Activated T-cell treated with anti-CD3 and anti-CD28 coated beads for 4 hours (primary cell): ENCODE measurements at places on chromosomes 1 and 21.

DNA sequence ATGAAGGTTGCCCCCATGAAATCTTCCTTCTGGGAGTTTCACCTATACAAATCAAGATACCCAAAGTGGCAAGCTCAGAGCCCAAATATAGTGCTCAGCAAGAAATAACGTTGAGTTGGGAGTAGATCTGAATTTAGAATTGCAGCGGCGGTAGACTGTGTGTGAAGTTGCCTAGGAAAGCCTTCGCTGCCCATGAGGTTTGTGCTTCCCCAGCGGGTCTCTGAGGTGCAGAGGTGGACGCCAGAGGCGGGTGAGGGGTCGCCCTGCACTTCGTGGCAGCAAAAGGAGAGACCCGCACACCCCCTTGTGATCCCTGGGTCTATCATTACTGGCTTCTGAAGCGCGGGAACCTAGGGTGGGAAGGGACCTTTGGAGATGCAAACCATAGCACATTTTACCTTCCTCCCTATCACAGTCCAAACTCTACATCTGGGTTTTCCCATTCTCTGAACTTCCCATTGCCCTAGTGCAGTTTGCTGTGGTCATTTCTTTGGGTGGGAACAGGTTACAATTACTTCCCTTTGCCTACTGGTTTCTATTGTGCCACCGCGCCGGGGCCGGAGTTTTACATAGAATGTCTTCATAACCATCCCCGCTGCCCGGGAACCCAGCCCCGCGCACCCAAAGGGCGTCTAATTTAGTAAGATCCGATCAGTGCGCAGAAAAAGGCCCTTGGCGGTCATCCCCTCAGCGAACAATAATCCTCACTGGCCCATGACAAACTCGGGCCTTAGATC is 5.2 kb downstream of the TBX15 start:
- no peak for DNase-seq

- no peak for DNase-seq
Measured at GRCh38 chr1:16215882-16216753, 3.7 kb upstream of the ARHGEF19 start.

- DNase-seq, result no peak
Measured at GRCh38 chr1:83900524-83900923, 98.4 kb downstream of the TTLL7 start.

DNA sequence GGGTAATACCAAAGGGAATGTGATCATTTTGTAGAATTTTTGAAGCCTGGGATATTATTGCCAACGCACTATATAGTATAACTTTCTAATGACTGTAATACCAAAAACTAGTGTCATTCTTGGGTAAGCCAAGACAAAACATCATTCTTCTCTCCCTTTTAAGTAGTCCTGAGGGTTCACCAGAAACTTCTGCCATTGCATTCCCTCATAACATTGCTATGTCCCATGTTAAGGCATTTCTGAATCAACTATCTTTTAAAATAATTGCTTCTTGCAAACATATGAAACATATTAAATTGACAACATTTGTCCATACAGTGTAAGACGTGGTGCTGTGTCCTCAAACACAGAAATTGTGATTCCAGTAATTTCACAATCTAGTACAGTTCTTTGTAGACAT is 29.9 kb upstream of the C1orf21 start:
- DNase-seq, result no peak

- no peak for DNase-seq
Measured at GRCh38 chr21:41095983-41096382, 72.0 kb upstream of the BACE2 start.

DNA sequence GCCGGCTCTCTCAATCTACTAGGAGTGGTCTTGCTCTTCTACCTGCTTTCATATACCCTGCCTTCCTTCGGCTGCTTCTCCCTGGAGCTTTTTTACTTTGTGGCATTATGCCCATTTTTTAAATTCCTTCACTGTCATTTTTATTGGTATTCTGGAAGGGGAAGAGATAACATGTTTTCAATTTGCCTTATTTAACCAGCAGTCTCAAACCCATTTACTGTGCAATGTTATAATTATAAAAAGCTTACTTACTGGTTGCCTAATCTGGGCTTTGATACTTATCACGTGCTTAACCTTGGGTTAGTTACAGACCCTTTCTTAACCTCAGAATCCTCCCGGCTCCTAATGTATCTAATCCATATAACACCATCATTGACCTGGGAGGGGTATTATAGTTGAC is 128.1 kb downstream of the SIPA1L2 start:
- no peak for DNase-seq

GRCh38 chr1:116877141-116877818 is 32.4 kb upstream of the PTGFRN start:
- DNase-seq, result no peak

DNA sequence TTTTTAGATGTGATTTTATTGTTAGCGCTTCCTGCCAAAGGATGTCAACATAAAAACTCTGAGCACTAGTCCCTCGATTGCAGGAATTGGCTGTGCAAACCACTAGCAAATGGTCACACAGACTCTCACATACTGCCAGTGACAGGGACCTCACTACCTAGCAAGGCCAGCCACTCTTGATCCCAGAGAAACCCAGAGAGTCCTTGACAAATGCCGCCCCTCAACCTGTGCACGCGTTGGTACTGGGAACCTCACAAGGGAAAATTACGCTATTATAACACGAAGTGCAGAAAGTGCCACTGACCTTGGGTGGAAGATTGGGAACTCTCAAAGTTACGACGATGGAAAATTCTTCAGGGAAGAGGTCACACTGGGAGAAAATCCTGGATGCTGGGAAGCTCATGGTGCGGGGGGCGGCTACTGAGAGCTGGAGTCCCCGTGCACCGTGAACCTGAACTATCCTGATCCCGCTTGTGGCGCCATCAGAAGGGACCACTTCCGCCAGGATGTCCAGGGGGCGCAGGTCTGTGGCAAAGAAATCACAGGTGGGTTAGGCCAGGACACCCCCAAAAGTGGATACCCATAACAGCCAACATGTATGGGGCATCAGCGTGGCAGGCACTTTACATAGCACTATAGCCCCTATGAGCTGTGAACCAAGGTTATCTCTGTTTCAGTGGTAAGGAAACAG is 5.9 kb upstream of the KRTAP10-4 start:
- no peak for DNase-seq

- no peak for DNase-seq
Measured at GRCh38 chr1:42777852-42778251, 6.9 kb upstream of the TMEM269 start.

DNA sequence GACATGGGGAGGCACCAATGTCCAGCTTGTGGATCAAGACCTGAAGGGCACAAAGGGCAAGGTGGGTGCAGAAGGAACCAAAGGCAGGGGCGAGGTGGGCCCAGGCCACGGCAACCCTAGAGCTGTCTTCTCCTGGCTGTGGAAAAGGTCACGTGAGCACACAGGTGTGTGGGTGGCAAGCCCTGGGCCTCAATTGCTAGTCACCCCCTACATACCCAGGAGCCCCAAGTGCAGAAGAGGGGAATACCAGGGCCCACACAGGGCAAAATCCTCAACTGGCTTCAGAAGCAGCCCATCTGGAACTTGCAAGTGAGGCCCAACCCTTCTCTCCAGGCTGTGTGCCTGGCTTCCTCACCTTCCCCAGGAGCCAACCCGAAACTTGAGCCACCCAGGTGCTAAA is 25.6 kb downstream of the ZBTB17 start:
- DNase-seq, result peak; percentile 45

- no peak for DNase-seq
Measured at GRCh38 chr1:2252423-2252822, 24.3 kb downstream of the SKI start.

DNA sequence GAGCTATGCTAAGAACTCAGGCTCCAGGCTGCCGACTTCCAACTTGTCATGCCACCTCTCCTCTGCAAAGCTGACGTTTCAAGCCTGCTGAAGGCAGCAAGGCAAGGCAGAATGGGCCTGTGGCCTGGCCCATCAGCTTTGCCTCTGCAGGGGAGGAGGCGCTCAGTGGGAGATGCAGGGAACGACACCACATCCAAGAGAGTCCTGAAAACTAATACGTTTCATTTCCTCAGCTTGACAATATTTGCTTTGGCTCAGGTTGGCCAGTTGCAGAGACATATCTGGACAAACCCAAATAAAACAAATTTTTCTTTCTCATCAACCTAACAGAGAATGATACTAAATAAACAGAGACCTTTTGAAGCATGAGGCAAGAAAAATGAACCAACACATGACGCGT is 35.3 kb downstream of the BEND5 start:
- no peak for DNase-seq

- peak; percentile 63 for DNase-seq
Measured at GRCh38 chr1:150976879-150977694, 2.5 kb upstream of the CERS2 start.

DNA sequence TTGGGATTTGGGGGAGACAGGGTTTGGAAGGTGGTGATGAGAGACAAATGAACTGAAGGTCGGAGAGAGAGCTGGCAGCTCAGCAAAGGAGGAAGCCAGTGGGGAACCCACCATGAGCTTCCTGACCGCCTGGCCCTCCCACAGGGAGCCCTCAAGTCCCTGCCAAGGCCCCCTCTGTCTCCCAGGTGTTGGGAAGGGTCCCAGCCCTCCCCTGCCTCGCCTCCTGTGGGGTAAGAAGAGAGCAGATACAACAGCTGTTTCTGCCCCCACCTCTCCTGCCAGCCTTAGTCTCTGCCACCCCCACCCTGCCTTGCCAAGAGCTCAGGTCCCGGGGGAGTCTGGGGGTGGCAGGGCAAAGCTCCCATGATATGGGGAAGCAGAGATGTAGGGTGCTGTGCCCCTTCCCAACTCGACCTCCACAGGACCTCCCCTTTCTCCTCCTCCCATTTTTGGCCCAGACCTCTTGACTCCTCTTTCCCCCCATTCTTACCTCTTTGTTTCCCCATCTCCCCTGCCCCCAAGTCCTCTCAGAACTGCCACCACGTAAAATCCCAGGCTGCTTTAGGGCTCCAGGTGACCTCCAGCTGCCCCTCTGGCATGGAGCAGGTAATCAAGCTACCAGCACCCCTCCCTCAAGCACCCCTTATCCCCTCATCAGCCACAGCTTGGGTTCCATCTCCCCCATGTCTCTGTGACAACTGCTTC is 556 bp downstream of the S100A1 start:
- no peak for DNase-seq

GRCh38 chr1:117180147-117180967 is 30.4 kb downstream of the VTCN1 start:
- no peak for DNase-seq

- no peak for DNase-seq
Measured at GRCh38 chr1:2073382-2074230, 23.4 kb downstream of the PRKCZ start.

DNA sequence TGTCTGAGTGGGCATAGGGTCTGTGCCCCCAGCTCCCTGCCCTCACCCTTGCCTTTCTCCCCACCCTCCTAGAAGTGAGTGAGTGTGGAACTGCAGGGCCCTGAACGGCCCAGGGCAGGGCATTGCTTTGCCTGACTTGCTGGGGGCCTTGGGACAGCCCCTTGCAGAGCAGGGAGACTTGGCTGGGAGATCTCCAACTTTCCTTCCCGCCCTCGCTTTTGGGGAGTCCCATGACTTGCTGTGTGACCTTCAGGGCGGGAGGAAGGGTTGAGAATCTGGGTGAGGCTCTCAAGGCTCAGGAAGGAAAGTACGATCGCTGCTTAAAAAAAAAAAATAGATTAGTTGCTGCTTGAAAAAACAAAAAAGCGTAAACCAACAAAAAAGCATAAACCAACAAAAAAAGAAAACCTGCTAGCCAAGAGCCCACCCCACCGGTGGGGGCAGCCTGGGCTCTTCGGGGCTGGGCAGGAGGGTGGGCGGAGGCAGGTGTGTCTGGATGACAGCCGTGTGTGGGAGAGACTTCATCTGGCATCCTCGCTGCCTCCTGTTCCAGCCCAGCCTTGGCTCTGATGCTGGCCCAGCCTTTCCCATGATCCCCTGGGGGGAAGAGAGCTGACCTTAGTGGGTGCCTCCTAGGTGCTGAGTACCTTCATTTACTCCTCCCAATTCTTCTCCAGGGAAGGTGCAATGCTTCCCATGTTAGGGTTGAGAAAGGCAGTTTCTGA is 6.5 kb downstream of the NBL1 start:
- no peak for DNase-seq

- DNase-seq, result no peak
Measured at GRCh38 chr1:160022330-160023310, 9.2 kb downstream of the PIGM start.

DNA sequence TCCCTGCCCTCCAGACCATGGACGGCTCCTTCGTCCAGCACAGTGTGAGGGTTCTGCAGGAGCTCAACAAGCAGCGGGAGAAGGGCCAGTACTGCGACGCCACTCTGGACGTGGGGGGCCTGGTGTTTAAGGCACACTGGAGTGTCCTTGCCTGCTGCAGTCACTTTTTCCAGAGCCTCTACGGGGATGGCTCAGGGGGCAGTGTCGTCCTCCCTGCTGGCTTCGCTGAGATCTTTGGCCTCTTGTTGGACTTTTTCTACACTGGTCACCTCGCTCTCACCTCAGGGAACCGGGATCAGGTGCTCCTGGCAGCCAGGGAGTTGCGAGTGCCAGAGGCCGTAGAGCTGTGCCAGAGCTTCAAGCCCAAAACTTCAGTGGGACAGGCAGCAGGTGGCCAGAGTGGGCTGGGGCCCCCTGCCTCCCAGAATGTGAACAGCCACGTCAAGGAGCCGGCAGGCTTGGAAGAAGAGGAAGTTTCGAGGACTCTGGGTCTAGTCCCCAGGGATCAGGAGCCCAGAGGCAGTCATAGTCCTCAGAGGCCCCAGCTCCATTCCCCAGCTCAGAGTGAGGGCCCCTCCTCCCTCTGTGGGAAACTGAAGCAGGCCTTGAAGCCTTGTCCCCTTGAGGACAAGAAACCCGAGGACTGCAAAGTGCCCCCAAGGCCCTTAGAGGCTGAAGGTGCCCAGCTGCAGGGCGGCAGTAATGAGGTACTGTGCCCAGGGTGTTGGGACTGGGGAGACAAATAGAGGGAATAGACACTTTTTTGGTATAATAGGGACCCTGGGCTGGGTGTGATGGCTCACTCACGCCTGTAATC is 1.0 kb downstream of the ZBTB48 start:
- no peak for DNase-seq

DNA sequence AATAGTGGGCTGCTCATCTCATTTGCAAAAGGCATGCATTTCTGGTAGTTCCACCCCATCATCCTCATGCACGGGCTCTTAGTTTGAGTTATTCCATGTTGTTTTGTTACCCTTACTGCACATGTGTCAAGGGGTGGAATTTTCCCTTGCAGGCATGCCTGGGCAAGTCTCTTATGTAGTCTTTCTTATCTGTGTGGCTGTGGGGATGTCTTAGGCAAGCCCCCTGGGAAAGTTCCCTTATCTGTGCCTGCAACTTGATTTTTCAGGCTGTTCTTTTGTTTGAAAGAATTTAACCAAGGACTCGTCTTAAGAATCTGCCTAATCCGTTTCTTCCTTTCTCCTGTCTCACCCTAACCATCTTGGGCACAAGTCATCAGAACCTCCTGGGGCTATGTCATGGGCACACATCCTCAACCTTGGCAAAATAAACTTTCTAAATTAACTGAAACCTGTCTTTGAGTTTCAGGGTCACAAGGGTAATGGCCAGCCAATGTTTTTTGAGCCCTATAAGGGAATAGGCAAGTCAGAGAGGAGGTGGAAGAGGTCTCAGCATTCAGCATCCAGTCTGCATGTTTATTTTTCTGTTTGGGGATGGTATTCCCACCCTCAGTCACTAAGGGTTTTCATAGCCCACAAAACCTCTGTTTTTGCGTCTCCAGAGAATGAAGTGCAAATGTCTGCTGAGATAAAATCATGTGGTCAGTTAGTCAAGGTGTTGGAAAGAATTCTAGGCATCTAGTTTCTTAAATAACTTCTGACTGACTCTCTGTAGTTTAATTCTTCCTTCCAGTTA is 579.7 kb downstream of the PLA2G4A start:
- DNase-seq, result no peak

GRCh38 chr1:58898739-58899586 is 115.1 kb upstream of the JUN start:
- no peak for DNase-seq

GRCh38 chr1:66415866-66416265 is 118.1 kb upstream of the SGIP1 start:
- DNase-seq, result no peak
